Ascending aorta (tissue), 2 donors: ENCODE measurements at places on chromosomes 1 and 21. TPM values are rescaled to one million over a fixed set of nuclear protein-coding genes. Genes with fewer than 3 reads are reported as not detected.

DNA sequence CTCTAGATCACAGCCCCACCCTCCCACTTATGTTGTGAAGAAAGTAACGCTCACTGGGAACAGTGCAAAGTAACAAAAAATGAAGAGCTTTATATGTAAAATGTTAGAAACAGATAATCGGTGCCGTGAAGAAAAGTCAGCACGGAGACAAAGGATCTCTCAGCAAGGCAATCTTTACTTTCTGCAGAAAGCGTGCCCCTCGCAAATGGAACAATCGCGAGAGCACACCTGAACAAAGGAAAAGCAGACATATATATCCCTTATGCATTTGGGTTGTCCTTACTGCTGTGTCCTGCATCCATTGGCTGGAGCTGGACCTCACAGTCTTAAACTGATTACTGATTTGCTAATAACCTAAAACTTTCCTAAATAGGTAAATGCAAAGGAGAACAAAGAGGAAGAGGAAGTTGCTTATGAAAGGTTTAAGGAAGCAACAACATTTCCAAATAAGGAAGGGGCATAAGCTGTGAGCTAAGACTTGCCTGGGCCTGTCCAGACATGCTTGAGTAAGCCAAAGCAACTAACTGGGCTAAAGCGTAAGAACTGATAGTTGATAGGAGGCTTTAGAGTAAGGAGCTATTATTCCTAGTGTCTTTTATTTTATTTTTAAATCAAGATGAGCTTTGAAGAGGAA, 89.7 kb downstream of the GTF2B start:
- H3K27ac ChIP-seq: no peak overlapping the region
- H3K4me3 ChIP-seq: no peak overlapping the region
- no peak for DNase-seq
- no peaks in the 10 kb centered on the region for H3K4me1 ChIP-seq

DNA sequence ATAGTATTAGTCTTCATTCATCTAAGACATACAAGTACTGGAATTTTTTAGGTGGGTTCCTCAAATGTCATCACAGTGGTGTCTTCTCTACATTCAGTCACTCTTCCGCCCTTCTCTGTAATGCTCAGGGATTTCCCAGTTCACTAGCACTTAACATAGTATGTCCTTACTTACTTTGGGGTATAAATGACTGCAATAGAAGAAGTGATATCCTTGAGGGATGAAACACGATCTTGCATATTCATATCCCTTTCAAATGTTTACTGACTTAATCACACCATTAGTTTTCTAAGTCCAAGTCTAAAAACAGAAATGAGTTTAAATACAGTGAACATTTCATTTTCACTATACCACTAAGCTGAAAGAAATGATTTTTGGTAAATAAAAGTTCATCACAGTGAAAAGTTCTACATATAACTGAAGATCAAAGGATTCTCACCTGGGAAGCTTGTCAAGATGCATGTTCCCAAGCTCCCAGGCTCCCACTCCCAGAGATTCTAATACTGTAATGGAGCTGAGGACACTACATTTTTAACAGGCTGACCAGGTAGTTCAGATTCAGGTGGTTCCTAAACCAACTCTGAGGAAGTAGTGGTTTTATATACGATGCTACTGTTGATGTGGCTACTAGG, 29.7 kb downstream of the MRPL39 start:
- H3K27ac ChIP-seq: no peak overlapping the region
- H3K36me3 ChIP-seq: peaks cover 8% of the 10 kb centered on the region
- H3K27me3 ChIP-seq: no peaks in the 10 kb centered on the region
- H3K4me1 ChIP-seq: peaks cover 13% of the 10 kb centered on the region
- DNase-seq: no peak

GRCh38 chr1:194298007-194298598, 1111.7 kb upstream of the B3GALT2 start:
- H3K4me3 ChIP-seq: no peak overlapping the region
- H3K27ac ChIP-seq: no peak overlapping the region
- H3K36me3 ChIP-seq: no peaks in the 10 kb centered on the region
- H3K27me3 ChIP-seq: no peaks in the 10 kb centered on the region
- H3K4me1 ChIP-seq: no peaks in the 10 kb centered on the region

DNA sequence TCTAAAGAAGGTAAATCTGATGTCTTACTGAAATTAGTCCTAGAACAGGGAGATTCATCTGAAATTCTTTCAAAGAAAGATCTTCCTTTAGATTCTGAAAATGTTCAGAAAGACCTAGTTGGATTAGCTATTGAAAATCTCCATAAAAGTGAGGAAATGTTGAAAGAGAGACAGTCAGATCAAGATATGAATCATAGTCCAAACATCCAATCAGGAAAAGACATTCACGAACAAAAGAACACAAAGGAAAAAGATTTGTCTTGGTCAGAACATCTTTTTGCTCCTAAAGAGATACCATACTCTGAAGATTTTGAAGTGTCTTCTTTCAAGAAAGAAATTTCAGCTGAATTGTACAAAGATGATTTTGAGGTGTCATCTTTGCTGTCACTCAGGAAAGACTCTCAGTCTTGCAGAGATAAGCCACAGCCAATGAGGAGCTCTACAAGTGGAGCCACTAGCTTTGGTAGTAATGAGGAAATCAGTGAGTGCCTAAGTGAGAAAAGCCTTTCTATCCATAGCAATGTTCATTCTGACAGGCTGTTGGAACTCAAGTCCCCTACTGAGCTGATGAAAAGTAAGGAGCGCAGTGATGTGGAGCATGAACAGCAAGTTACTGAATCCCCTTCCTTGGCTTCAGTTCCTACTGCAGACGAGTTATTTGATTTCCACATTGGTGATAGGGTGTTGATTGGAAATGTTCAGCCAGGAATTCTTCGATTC, 61.6 kb upstream of the QSOX1 start:
- no peaks in the 10 kb centered on the region for H3K4me1 ChIP-seq
- peaks cover 86% of the 10 kb centered on the region for H3K36me3 ChIP-seq
- no peak for DNase-seq
- H3K27me3 ChIP-seq: no peaks in the 10 kb centered on the region

DNA sequence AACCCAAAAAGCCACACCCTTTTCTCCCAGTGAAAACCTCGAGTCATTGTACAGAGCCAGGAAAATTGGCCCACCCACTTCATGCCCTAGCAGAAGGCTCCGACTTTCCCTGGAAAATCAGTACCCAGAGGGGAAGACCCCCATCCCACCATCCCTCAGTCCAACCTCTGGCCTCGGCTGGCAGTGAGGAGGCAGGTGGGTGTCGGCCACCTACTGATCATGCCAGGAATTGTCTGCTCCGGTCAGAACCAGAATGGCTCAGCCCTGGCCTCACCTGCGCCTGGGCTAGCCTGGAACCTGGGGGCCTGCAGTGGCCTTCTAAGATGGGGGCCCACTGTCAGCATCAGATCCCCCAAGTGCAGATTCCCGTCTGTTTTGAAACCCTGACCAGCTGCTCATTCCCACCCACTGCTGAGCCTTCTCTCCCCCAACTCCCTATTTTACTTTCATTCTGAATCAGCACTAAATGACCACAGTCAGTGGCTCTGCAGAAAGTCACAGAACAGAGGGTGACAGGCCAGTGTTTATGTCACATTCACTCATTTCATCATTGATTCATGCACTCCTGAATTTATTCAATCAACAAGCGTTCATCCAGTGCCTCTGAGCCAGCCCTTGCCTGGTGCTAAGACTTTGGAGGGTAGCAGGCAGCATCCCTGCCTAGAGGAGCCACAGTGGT, 3.0 kb upstream of the S100A9 start:
- H3K27ac ChIP-seq: no peak overlapping the region
- DNase-seq: no peak
- no peak overlapping the region for H3K4me3 ChIP-seq

- no peak for DNase-seq
- no peak overlapping the region for H3K27ac ChIP-seq
- H3K4me1 ChIP-seq: peaks cover 2% of the 10 kb centered on the region
- H3K36me3 ChIP-seq: no peaks in the 10 kb centered on the region
- H3K4me3 ChIP-seq: no peak overlapping the region
Measured at GRCh38 chr21:46154955-46155513, 345 bp downstream of the FTCD start.

DNA sequence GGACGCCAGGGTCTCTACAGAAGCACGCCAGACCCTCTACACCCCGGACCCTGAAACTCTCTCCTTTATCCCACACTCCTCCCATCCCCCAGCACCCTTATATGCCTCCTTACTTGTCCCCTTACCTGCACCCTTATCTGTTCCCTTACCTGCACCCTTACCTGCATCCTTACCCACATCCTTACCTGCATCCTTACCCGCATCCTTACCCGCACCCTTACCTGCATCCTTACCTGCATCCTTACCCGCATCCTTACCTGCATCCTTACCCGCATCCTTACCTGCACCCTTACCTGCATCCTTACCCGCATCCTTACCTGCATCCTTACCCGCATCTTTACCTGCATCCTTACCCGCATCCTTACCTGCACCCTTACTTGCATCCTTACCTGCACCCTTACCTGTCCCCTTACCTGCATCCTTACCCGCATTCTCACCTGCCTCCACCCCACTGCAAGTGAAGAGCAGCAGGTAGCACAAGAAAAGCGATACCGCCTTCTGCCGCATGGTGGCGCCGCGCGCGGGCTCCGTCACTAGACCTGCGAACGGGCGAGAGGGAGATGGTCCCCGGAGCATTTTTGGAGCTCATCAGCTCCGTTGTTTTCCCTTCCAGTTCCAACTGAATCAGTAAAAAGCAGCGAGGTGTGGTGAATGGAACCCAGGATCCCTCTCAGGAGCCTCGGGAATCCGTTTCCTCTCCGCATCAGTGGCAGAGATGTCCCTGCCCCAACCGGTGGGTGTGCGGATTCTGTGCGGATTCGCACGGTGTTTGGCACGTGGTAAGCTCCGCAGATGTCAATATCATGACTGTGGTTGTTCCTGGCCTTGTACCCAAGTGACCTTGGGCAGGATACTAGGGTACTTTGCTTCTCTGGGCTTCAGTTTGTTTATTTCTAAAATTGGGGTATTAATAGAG, 2.9 kb downstream of the IFI6 start:
- H3K27ac ChIP-seq: peak overlapping the region; percentile 50
- H3K36me3 ChIP-seq: no peaks in the 10 kb centered on the region
- no peak for DNase-seq
- peak overlapping the region; percentile 70 for H3K4me3 ChIP-seq
- peaks cover 17% of the 10 kb centered on the region for H3K4me1 ChIP-seq
- no peaks in the 10 kb centered on the region for H3K27me3 ChIP-seq

- DNase-seq: no peak
- H3K4me1 ChIP-seq: no peaks in the 10 kb centered on the region
Measured at GRCh38 chr1:233981042-233981675, 76.7 kb downstream of the SLC35F3 start.

- H3K27ac ChIP-seq: no peak overlapping the region
- no peak overlapping the region for H3K4me3 ChIP-seq
- peaks cover 13% of the 10 kb centered on the region for H3K4me1 ChIP-seq
- DNase-seq: no peak
- H3K36me3 ChIP-seq: no peaks in the 10 kb centered on the region
Measured at GRCh38 chr1:205434738-205435137, 12.9 kb upstream of the LEMD1 start.

GRCh38 chr1:197480446-197480845, 212.4 kb downstream of the CRB1 start:
- H3K27ac ChIP-seq: no peak overlapping the region
- H3K27me3 ChIP-seq: no peaks in the 10 kb centered on the region
- H3K36me3 ChIP-seq: no peaks in the 10 kb centered on the region
- H3K4me1 ChIP-seq: no peaks in the 10 kb centered on the region
- DNase-seq: no peak

DNA sequence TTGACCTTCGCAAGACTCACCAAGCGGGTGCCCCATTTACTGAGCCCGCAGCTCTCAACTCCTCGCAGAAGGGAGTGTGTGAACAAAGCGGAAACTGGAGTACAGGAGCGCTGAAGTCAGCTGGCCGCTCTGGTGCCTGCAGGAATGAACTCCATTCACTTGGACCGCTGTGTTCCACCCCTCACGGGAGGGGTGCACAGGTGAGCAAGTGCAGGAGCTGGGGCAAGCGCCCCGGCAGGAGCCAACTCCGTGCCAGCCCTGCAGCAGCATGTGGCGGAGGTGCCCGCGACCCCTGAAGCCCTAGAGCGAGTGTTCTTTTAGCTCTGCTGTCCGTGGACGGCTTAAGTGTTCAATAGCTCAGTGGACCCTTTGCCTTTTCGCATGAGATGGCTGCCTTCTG, 471.6 kb upstream of the ADGRL4 start:
- no peak overlapping the region for H3K4me3 ChIP-seq
- H3K27ac ChIP-seq: no peak overlapping the region
- no peaks in the 10 kb centered on the region for H3K4me1 ChIP-seq
- H3K27me3 ChIP-seq: no peaks in the 10 kb centered on the region

GRCh38 chr1:38898653-38899230, 17.4 kb upstream of the GJA9 start:
- H3K27ac ChIP-seq: no peak overlapping the region
- no peaks in the 10 kb centered on the region for H3K4me1 ChIP-seq
- no peak for DNase-seq
- no peaks in the 10 kb centered on the region for H3K27me3 ChIP-seq
- no peaks in the 10 kb centered on the region for H3K36me3 ChIP-seq
- H3K4me3 ChIP-seq: no peak overlapping the region

DNA sequence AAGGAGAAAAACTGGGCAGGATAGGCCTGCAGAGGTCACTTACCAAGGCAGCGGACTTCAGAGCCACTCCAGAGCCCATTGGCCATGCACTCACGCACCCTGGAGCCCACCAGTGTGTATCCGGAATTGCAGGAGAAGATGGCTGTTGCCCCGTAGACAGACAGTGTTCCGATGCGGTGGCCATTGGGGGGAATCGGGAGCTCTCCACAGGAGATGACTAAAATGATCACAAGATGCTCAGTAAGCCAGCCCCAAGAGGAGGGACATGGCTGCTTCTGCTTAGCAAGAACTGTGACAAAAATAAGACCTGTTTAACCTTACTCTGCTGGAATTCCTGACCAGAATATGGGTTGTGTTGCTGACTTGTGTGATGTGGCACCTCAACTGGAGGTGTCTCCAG, 96.9 kb downstream of the ZSCAN20 start:
- H3K27me3 ChIP-seq: no peaks in the 10 kb centered on the region
- no peaks in the 10 kb centered on the region for H3K36me3 ChIP-seq
- H3K4me3 ChIP-seq: no peak overlapping the region
- no peak for DNase-seq
- H3K27ac ChIP-seq: no peak overlapping the region

DNA sequence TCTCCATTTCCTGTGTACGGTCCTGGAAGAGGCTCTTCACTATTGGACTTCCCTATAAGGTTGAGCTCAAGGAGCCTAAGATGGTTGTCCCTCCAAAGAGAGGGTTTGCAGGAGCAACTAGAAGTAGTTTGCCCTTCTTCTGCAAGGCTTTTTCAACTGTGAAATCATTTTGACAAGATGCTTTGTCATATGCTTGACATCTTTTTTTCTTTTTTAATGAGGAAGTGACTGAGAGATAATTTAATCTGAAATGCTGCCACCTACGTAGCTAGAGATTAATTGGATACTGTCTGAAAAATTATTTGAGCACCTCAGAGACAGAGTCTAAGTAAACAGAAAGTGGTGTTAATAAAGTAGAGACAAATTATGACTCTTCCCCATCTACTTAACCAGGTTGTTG, 97.0 kb downstream of the CHRM3 start:
- H3K27ac ChIP-seq: no peak overlapping the region
- DNase-seq: no peak
- no peaks in the 10 kb centered on the region for H3K27me3 ChIP-seq

Gene TBX19
- total RNA-seq: 0.64 TPM

Gene NBPF4
- not detected for total RNA-seq

Gene HSD11B1
- 0.32 TPM for total RNA-seq

Gene CYP4X1
- 17.2 TPM for total RNA-seq

Gene DIO1
- total RNA-seq: not detected

Gene COL6A2
- total RNA-seq: 1,704 TPM
